ENCODE measurements at places on chromosomes 13 and 19.

GRCh38 chr13:42575938-42576337 is 2.0 kb downstream of the TNFSF11 start:
- no peak for DNase-seq

DNA sequence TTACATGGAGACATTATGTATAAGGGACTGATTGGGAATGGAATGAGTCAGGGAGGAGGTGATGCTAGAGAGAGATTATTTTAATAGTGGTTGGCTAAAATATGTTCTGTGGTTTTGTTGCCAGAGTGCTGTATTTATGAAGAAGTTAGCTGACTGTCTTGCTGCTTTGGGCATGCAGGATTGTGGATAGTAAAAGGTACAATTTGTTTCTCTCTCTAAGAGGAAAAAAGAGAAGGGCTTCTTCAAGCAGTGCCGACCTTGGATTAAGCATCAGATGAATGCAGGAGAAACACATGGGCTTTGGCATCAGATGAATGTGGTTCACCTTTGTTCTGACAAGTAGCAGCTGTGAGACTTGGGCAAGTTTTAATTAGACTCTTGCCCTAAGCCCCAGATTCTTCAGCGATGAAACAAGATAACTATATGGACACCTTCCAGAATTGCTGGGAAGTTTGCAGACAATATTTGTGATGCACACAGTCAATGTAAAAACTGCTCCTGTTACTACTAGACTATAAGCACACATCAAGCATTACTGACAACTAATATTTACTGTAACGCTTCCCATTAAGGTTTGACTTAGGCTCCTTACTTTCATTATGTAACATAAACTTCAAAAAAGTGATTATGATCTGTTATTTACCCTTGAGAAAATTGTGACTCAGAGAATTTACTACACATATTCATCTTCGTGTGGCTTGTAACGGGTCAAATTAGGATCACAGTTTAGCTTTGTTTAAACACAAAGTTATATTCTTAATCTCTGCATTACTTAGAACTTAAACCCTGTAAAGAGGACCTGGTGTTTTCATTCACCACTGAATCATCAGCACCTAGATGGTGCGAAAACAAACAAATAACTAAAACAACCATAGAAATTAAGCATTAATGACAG is 824.0 kb downstream of the PCDH9 start:
- DNase-seq = no peak

GRCh38 chr13:23731709-23732108 is 157.5 kb downstream of the MIPEP start:
- no peak for DNase-seq

DNA sequence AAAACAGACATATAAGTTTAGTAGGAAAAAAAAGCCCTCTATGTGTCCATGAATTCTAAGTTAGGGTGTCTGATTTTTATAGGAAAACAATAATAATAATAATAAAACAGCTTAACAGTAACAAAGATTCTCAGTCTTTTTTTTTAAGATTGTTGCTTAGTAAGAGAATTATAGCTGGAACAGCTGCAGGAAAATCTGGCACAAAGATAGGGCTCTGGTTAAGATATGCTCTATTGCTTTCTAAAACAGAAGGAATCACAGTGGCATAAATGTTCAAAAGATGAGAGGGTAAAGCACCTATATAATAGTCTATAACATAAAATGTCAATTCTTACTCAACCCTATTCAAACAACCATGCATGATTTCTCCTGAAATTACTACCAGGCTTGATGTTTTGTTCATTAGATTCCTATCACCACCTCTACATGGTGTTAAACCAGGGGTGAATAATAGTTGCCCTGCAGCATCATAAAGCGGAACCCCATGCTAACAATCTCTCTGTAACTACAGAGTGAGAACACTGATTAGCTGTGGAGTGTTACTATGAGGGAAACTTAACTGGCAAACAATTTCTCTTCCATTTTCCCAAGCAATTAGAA is 541.4 kb upstream of the MIR17HG start:
- no peak for DNase-seq

DNA sequence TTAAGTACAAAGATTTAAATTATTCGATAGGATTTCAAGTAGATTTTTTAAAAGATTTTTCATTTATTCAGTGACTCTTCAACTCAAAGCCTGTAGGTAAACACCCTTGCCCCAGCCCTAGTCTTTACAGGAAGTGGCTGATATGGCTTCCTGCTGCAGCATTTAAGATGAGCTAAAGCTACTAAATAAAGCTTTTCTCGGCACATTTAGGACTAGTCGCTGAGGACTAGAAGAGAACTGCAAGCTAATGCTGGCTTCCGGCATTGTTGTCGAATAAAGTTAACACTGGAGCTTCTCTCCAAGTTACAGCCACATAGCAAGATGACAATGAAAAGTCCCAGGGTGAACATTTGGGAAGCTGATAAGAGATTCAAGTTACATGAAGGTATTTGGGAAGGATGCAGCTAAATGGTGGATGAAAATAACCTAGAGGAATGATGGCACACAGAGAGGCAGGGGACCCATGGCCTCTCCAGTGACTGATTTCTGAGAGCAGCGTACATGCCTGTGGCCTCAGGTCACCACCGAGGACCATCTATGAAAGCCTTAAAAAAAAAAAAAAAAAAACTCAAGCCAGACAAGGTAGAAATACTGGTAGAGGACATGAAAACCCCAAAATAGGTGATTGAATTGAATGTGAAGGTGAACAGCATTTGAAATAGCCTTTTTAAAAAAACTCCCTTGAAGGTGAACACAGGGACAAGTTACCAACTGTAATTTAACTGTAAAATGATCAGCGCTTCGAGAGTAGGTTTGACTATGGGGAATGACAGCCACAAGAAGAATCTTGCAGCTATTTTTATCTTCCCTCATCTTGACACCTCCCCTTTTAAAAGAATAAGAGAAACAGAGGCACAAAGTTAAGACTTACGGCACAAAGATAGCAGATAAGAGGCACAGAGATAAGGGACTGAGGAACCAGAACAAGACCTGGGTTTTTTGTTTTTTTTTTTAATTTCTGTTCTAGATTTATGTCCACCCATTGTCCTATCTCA is 155.4 kb downstream of the DCT start:
- no peak for DNase-seq

DNA sequence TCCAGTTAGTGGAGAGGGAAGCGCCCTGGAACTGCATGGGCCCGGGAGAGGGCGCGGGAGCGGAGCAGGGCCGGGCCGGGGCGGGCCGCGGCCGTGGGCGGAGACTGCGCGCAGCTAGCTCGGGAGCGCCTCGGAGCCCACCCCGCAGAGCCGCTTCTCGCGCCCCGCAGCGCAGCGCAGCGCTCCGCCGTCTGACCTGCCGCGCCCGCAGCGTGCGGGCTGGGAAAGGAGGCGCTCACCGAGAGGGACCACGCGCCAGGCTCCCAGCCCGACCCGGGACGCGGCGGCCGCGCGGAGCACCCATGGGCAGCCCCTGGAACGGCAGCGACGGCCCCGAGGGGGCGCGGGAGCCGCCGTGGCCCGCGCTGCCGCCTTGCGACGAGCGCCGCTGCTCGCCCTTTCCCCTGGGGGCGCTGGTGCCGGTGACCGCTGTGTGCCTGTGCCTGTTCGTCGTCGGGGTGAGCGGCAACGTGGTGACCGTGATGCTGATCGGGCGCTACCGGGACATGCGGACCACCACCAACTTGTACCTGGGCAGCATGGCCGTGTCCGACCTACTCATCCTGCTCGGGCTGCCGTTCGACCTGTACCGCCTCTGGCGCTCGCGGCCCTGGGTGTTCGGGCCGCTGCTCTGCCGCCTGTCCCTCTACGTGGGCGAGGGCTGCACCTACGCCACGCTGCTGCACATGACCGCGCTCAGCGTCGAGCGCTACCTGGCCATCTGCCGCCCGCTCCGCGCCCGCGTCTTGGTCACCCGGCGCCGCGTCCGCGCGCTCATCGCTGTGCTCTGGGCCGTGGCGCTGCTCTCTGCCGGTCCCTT is at the start of gene MLNR:
Gene MLNR, plus strand, starts transcription at position 303 of the 820 bp plus-strand sequence. Its CDS starts 0 bp downstream, at position 303.
- DNase-seq = peak; percentile 55

DNA sequence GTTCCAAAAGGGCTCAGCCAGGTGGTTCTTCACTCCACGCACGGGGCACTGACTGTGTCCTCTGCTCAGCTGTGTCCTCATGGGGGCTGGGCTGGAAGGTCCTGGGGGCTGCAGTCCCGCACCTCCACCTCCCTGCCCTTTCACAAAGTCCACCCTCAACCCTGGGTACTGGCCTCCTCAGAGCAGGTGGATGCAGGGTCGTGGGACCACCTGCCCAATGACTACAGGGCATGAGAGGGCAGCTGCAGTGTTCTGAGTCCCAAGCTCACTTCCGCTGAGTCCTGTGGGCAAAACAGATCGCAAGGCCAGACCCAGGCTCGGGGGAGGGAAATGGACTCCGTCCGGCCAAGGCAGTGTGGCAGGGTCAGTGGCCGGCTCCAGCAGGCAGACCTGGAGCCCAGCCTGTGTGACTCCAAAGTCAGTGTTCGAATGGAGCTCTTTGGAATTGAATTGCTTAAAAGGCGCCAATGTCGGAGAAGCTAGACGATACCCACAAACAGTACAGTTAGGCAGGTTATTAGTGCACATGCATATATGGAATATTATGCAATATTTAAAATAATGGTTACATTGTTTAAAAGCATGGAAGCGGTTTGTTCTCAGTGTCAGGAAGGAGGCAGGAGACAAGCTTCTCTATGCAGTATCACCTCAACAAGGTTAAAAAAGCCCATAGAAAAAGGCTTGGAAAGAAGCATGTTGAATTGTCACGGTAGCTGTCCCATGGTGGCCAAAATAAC is 54.8 kb downstream of the MCF2L start:
- no peak for DNase-seq
